ENCODE measurements at places on chromosomes 4 and X.

DNA sequence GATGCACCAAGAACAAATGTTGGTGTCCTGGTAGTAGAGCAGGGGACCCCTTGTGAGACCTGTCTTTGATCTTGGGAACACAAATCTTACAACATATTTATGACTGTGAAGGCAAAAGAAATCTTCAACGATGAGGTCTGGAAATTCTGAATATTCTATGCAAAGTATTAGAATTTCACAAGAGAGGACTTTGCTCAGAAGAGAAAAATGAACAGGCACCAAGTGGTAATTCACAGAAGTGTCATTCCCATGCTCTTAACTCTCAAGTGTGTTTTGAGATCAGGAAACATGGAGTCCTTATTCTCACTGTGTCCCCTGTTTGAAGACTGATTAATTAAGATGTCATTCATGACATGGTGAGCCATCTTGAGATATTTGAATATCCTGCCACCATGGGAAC is 52.5 kb downstream of the COQ2 start:
- no peak for DNase-seq

GRCh38 chrX:106862972-106863688 is 40.0 kb downstream of the RIPPLY1 start:
- no peak for DNase-seq

GRCh38 chr4:123380728-123381716 is 15.6 kb upstream of the SPRY1 start:
- no peak for DNase-seq

GRCh38 chr4:86878640-86879039 is 13.6 kb downstream of the C4orf36 start:
- no peak for DNase-seq

DNA sequence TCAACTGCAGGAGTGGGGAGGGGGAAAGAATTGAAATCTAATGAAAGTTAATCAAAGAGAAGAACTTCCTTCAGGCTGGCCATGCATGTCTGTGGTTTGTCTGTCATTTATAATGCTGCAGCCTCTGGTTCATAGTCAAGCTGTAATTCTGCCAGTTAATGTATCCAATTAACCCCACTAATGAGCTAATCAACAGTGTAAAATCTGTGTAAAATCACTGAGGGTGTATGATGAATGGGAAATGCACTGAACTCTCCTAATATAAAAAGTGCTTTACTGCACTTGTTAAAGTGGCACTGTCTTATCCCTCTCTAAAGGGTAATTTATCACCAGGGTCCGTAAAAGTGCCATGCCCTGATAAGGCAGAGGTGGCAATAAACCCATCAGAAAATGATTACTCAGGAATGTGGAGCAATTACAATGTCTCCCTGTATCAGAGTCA is 798.1 kb downstream of the PDHA2 start:
- DNase-seq = no peak

DNA sequence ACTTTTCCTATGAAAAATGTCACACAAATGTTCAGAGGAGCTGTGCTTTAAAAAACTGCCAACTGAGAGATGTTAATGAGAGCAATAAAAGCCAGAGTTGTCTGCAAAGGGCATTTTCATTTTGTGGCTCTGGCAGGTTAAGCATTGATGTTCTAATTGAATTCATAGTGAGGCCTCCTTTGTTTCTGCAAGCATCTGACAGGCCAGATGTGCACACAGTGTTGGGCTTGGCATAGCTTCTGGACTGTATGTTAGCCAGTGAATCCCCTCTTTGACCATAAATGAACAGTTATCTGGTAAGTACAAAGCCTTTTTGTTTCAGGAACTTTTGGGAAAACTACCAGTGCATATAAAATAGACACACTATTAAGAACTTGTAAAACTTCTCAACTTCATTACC is 81.9 kb downstream of the JADE3 start:
- no peak for DNase-seq

- no peak for DNase-seq
These were observed 1163.5 kb upstream of the PABPC4L start for GRCh38 chr4:135365065-135365464.

GRCh38 chrX:120365320-120365719 is 3.4 kb downstream of the ATP1B4 start:
- no peak for DNase-seq

- DNase-seq = no peak
These were observed 37.0 kb upstream of the HERC5 start for GRCh38 chr4:88419874-88420273.

DNA sequence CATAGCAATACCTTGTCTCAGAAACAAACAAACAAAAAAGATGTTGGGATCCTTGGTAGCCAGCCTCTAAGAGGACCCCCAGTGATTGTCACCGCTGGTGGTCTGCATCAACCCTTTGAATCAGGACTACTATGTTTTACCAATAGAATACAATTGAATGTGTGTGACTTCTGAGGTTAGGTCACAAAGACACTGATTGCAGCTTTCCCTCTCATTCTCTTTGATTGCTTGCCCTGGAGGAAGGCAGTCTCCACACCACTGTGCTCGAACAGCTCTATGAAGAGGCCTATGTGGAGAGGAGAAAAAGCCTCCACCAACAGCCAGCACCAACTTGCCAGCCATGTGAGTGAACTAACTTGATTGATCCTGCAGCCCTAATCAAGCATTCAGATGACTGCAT is 2.8 kb upstream of the SMIM14 start:
- DNase-seq = no peak

GRCh38 chrX:112513154-112513553 is 166.6 kb downstream of the LHFPL1 start:
- DNase-seq = no peak

DNA sequence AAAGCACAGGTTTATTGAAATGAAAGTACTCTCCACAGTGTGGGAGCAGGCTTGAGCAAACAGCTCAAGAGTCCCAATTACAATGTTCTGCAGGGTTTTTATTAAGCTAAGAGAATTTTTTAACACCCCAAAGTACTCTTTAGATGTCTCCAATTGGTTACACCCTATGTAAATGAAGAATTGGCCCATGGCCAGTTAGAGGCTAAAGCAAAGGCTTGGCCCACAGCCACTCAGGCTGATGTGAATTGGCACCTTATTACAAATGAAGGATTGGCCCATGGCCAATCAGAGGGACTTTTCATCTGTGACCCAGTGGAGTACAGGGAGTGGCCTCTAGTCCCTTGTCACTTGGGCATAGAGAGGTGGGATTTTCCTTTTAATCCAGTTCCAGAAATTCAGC is 30.1 kb upstream of the IQCM start:
- no peak for DNase-seq

GRCh38 chrX:71953946-71954345 is 43.3 kb downstream of the NHSL2 start:
- DNase-seq = no peak

DNA sequence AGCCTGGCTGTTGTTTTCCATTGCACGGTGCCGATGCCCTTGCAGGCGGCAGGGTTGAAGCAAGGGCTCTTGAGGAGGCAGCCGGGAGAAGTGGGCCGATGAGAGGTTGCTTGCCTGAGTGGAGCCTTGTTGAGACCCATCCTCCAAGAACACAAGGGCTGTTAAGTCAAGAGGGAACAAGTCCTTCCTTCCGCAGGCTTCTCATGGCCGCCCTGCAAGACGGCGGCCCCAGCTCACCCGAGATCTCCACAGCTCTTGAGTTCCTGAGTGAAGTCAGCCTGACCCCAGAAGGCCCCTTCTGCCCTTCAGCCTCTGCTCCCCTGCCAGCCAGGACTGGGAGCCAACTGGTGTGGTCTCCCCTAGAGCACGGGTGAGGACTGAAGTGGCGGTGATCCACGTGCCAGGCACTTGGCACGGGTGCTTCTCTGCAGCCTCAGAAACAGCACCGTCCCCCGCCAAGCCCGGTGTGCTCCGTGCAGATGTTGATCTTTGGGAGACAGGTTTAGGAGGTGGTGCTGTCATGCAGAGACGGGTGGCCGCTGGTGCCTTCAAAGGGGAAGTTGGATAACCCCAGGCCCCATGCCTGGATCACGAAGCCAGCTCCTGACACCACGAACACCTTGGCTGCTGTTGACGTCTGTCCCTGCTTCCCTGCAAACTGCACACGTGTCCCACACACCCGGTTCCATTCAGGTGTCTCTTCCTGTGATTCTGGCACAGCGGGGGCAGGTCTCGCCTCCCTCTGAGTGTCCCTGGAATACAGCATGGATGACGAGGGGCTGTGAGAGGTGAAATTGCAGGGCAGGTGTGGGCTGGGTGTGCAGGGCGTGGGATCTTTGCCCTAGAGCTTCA is 164.4 kb upstream of the PSAPL1 start:
- no peak for DNase-seq

- no peak for DNase-seq
These were observed 29.4 kb downstream of the DTHD1 start for GRCh38 chr4:36310793-36311192.

- DNase-seq = no peak
These were observed 23.5 kb downstream of the TLR10 start for GRCh38 chr4:38759113-38759789.

DNA sequence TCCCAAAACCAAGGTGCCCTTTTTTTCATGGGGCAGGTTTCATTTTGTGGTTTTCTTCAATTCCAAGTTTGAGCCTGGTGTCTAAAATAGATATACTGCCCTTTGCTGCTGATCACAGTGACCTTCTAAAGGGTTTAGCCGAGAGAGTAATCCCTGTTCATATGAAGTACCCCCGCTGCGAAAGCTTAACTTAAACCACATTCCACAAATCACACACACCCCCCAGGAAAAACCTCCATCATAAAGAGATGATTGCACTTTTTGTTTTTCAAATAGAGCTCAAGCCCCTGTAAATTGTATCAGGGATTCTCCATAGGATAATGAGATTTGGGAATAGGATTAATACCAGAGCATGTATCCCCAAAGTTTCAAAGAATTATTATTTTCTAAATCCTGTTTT is 90.8 kb downstream of the USP46 start:
- DNase-seq = no peak

GRCh38 chrX:71492231-71493065 is 40.5 kb upstream of the OGT start:
- no peak for DNase-seq

- no peak for DNase-seq
These were observed 616.2 kb upstream of the GRIA3 start for GRCh38 chrX:122567911-122568310.

DNA sequence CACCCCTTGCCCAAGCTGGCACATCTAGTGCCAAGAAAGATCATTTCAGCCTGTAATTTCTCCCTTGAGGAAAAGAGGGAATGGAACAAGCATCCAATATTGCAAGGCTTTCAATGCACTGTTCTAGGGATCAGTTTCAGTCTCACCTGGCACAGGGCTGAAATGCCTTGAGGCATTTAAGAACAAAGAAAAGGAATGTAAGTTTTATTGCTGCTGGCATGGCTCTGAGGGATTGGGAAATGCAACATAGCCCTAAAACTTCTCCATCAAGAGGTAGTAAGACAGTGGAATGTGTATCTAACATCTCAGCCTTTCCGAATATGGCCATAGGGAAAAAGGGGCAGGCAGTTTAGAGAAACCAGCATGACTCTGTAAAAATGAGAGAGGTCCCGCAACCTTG is 732.6 kb upstream of the LCORL start:
- no peak for DNase-seq

DNA sequence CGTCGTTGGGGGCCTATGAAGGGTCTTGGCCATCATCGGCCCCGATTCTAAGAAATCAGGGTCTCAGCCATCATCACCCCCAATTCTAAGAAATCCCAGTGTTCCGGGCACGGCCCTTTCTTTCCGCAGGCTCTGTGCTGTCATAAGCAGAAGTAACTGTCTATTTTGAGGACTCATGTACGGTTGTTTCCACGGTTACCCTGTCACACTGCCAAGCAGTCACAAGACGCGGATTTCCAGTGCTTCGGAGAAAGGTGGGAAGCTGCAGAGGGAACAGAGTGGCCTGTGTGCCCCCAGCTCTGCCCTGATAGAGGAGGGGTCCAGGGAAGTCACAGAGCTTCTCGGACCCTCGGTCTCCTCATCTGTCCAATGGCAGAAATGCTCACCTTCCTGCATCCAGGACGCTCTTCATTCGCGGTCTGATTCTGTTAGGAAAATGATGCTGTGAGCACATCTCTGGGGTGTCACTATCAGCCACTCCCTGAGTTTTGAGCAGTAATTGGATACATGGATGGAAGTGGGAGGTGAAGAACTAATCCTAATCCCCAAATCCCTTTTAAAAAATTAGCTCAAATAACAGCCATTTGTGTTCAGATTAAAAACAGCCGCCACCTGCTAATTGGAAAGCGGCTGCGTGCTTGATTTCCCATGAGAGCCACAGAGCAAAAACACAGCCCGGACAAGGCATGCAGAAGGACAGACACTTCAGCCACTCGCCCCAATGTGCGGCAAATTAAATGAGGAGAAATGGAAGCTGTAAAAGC is 73.1 kb downstream of the WFS1 start:
- no peak for DNase-seq

- DNase-seq = no peak
These were observed 139.8 kb upstream of the STX18 start for GRCh38 chr4:4681653-4682052.

GRCh38 chrX:38805432-38806389 is 4.5 kb downstream of the MID1IP1 start:
- no peak for DNase-seq

DNA sequence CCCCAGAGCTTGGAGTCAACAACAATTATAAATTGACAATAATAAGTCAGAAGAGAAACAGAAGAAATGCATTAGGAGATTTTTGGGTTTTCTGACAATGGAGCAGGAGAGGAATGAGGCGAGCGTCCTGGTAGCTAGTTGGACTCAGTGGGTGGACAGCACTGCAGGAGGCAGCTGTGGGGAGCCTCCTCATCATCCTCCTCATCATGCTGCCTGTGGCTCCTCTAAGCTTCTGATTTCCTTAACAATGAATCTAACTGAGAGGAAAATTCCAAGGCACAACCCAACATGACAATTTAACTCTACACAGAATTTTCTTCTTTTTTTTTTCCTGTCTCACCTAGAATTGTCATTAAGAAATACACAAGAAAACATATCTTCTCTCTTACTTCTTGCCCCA is 357.1 kb upstream of the NOCT start:
- DNase-seq = no peak

DNA sequence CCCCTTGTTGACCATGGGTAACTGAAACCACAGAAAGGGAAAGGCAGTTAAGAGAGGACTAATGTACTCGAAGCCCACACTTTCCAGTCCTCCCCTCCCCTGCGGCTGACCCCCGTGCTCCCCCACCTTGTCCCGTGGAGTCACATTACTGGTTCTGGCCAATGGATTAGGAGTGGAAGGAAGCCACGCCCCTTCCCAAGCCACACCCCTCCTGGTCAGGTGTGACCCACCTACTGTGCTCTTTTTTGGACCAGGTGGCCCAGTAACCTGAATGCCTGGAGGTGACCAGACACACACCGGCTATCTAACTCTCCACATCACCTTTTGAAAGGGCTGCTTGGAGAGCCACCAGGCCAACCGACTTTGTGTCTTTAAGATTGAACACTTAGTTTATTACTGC is 109.3 kb upstream of the MSX1 start:
- DNase-seq = no peak
